Jurkat, Clone E6-1 (cell line): ENCODE measurements at places on chromosomes 5 and 9.
A peak's percentile ranks its signal among the peaks of the same experiment; 100 is the strongest.

DNA sequence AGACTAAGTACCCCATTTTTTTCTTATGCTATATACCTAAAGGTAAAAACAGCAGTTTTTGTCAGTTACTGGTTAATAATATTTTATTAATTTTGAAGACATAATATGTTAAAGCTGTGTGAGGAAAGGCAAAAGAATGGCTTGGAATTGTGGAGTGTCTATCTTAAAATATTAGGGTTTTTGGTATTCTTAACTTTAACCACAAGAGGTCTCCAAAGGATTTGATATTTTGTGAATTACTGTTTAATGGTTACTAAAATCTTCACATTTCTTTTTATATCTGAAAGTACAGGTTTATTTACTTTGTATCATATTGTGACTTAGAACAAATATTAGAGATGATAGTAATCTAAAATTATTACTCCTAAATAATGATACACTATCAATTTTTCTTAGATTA is 32.0 kb upstream of the DHFR start:
- DNase-seq = no peak

DNA sequence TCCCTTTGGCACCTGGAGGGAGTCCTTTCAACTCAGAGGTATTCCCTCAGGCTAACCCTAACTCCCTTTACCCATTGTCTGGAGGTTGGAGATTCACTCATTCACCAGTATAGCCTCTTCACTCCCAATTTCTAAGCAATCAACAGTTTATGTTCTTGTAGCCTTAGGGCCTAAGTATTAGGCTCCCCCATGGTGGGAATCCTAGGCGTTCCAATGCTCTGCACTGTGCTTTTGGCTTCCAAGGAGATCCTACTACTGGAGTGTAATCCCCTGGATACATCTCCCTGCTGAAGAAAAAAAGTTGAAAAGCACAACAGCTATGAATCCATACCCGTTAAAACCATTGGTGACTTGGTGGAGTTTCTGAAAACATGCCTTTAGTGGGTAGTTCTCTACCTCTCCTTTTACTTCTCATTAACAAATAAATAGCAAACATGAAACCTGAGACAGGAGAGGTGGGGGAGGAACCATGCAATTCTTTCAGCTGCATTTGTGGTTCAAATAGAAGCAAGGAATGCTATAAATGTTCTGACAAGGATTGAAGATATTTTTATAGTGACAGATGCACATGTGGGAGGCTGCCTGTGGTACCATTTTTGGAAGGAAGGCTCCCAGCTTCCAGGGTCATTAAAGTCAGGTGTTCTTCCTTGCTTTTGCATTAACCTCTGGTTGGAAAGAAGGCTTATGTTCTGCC is 397.1 kb downstream of the DMAC1 start:
- no peak for DNase-seq

DNA sequence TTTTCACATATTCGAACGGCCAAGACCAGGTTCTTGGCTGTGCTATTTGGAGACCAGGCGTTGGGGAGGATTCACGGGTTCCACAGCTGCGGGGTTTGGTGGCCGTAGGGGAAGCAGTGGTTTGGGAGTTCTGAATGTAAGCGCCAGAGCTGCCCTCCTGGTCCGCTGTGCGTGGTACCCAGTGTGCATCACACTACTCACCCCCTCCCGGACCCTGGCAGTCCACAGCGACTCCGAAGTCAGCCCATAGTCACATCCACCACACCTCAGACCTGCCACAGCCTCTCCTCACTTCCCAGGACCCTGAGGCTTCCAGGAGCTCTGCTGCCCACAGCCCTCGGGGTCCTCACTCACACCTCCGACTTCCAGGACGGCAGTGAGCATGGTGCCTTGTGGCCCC is 26.8 kb downstream of the AMBP start:
- no peak for DNase-seq

GRCh38 chr9:133726401-133727276 is 11.5 kb downstream of the SARDH start:
- DNase-seq = peak; percentile 51

- DNase-seq = no peak
Observed at GRCh38 chr5:99586878-99587277, 658.1 kb upstream of the CHD1 start.

GRCh38 chr9:129102791-129103594 is 7.6 kb downstream of the CRAT start:
- peak; percentile 32 for DNase-seq

- DNase-seq = no peak
Observed at GRCh38 chr5:138569782-138570181, 5.4 kb downstream of the HSPA9 start.

- no peak for DNase-seq
Observed at GRCh38 chr5:195401-196160, 4.3 kb downstream of the LRRC14B start.

DNA sequence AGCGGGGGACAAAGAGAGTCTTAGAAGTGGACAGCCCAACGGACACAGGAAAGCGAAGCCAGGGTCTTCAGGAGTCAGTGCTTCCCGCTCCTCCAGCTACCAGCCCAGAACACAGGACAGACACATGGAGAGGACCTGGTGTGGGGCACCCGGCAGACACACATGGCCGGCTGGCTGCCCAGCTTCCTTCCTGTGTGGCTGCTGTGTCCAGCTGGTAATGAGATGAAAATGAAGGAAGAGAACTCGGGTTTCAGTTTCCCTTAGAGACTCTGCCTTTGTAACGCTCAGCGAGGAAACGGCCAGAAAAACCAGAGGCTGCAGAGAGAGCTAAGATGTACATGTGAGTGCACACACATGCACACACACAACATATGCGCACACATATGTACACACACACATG is 87.5 kb downstream of the SECISBP2 start:
- no peak for DNase-seq

DNA sequence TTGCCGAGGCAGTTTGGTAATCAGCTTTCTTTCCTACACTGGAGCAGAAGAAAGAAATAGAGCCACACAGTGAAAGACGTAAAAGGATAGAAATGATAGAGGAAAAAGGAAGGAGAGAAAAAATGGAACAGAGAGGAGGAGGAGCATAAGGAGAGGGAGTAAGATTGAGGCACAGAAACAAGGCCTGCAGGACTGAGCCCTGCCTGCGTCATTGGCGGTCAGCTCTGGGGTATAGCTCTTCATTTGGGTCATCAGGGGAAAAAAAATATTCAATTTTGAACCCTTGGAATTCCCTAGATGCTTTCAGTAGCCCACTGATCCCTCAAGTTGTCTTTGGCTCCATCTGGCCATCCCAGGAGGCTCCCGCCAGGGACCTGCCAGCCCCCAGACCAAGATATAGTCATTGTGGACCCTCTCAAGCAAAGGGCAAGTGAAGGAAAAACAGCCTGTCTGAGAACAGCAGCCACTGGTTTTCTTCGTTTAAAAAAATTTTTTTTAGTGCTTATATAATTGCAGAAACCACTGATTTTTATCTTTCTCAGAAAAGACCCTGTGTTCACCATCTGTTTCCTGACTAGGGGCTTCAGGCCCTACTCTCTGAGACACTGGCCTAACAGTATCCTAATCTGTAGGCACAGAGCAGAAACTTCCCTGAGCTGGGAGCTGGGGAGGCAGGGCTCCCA is 31.3 kb upstream of the MATR3 start:
- no peak for DNase-seq

DNA sequence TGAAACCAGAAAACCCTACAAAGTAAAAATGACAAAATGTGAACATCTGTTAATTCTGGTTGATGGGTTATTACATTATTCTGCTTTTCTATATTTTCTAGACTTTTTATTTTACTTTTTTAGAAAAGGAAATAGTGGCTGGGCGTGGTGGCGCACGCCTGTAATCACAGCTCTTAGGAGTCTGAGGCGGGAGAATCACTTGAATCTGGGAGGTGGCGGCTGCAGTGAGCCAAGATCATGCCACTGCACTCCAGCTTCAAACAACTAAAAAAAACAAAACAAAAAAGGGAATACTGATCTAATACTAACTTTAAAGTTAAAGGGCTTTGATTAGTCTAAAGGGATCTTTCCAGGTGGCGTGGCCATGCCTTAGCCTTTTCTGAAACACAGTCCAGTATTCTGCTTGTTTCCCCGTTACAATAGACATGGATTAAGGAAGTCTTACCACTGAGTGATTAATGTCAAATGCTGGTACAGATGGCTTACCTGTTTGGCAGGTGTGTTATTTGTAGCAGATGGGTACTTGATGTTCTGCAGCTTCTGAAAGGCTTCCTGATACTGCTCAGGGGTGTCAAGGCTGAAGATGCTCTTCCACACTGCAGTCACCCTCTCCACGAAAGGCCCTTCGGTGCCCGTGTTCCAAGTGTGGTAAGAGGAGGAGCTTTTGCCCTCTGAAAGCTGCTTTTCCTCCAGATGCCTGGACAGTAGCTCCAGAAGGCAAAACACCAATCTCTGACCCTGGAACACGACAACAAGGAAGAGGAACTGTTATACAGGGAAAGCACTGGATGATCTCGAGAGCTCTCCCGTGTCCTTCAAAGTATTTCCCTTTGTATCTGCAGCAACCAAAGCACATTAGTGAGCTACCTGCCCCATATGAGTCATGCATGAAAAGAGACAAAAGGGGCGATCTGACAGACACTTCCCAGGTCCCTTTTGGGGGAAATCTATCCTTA is 37.5 kb downstream of the CNOT8 start:
- no peak for DNase-seq

DNA sequence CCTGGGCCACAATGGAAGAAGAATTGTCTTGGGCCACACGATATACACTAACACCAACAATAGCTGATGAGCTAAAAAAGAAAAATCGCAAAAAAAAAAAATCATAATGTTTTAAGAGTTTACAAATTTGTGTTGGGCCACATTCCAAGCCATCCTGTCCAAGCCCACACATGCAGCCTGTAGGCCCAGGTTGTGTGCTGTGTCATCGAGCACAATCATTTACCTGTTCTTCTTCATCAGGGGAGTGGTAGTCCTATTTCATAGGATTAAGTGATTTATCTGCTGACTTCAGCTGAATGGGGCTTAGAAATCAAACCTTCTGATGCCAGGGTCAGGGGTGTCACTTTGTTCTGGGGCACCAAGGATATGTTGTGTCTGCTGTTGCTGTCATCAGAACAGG is 44.6 kb upstream of the ELL2 start:
- DNase-seq = no peak

DNA sequence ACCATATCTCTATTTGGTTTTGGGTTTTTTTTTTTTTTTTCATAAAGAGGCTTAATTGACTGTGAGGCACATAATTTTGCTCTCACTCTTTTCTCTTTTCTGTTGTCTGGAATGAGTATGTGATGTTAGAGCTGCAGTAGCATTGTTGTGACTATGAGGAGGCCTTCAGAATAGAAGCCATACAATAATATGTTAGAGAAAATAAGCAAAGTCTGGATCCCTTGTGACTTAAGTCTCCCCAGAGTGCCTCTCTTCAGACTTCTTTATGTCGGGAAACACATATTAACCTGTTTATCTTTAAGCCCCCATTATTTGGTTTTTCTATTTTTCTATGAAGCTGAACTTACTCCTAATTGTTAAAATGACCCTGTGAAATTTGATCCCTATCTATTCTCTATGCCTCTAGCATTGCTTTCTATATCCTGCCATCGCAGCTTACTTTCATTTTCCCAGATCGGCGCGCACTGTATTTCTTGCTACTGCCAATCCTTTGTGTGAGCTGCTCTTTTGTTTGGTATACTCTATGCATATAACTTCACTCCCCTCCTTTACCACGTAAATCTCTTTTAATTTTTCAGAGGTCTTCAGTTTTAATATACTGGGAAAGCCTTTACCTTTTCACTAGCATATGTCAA is 372.5 kb upstream of the KCNN2 start:
- DNase-seq = no peak

GRCh38 chr5:173750538-173751265 is 134.3 kb upstream of the BOD1 start:
- no peak for DNase-seq

DNA sequence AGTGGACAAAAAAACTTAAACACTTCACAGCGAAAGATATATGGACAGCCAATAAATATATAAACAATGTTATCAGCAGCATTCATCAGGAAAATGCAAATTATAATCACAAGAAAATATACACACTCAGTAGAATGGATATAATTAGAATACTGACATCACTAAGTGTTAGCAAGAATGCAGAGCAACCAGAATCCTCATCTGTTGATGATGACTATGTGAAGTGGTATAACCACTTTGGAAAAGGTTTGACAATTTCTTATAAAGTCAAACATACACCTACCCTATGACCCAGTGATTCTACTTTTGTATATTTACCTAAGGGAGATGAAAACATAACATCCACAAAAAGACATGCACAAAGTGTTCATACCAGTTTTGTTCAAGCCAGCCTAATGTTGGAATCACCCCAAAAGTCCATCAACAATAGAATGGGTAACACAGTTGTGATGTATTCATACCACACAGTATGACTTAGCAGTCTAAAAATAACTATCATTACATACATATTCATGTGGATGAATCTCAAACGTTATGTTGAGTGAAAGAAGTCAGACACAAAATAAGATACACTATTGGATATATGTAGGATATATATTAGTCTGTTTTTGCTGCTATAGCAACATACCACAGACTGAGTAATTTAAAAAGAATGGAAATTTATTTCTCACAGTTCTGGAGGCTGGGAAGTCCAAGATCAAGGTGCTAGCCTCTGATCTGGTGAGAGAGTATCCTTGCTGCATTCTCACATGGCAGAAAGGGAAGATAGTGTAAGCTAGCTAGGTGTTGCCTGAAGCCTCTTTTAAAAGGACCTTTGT is 148.8 kb upstream of the ADAMTSL1 start:
- DNase-seq = no peak

DNA sequence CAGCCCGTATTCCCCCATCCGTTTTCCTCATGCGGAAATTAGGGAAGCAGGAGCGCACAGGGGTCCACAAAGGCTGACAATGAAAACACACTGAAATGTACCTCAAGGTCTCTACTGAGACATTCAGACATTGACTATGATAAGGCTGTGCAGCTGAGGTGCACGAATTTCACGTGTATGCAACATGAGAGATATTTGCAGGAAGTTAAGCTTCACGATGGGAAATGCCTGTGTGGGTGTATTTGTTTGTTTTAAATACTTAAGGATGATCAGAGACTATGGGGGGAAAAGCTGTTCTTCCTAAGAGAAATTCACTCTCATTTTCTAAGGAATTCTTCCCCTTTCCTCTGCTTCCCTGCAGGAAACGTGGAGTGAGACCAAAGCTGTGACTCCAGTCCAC is 2.6 kb upstream of the SPATA31E1 start:
- no peak for DNase-seq

DNA sequence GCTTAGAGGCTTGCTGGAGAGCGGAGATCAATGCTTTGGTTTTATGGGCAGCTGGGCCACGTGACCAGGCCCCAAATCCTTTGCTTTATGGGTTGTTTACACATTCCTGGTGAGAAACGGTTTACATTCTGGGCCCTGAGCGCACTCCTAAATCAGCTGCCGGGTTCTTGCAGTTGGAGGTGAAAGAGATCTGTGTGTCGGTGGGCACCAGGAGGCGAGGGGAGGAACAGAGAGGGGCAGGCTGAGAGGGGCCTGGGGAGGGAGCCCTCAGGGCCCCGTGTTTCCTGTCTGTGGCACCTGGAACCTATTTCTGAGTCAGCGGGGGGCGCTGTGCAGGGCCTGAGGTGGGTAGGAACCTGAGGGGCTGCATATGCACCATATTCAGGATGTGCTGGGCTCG is 63.5 kb upstream of the HAND1 start:
- no peak for DNase-seq
